ENCODE measurements at places on chromosomes 11 and 22.

GRCh38 chr22:48523761-48524160 is 1303.9 kb downstream of the BRD1 start:
- no peak for DNase-seq

DNA sequence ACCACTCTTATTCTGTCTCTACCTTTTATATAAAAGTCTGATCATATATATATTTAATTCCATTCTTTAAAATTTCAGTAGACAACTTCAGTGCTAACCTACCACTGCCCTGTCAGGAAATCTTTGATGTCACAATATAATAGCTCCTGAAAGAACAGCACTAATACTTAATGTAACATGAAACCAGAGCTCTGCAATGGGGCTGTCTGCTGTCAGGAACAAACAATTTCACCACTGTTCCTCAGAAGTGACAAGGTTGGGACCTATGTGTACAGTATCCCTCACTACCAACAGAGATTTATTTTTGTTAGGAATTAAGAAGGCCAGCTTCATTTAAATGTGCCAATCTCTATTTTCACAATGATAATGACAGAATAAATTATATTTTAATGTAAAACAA is 165.5 kb upstream of the C11orf58 start:
- DNase-seq, result no peak

GRCh38 chr11:94583866-94584500 is 16.8 kb downstream of the PIWIL4 start:
- DNase-seq, result no peak

DNA sequence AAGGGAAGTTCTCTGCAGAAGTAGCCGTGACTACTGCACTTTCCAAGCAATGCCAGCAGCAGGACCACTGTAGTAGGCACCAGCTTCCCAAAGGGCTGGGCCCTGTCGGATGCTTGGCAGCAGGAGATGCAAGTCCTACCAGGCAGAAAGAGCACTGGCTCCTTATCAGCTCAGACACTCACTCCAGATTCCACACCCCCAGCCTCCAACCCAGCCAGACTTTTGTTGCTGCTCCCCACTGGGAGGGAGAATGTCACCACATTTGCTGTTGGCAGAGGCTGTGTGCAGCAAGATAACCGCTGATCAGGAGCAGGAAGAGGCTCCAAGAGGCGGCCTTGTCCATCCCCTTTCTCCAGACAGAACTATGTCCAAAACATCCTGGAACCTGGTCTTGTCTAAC is 118.7 kb downstream of the C11orf58 start:
- DNase-seq, result no peak

- no peak for DNase-seq
Measured at GRCh38 chr11:111770581-111771134, 4.5 kb upstream of the PPP2R1B start.

GRCh38 chr11:128328955-128329551 is 258.3 kb downstream of the ETS1 start:
- no peak for DNase-seq

DNA sequence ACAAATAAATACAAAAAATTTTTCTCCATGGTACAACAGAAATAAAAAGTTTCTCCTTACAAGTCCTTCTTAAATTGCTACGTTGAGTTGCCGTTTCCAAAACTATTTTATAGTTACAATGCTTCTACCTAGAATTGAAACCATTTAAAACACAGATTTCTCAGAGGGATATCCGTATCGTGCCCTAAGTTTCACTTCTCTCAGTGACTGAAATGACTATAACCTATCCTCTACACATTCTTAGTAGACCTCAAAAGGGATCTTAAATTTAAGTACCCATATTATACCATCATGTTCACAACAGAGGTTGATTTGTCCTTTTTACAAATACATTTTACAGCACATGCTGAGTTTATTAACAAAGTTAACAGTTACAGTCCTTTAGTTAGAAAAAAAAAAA is 44.1 kb downstream of the USP28 start:
- no peak for DNase-seq

DNA sequence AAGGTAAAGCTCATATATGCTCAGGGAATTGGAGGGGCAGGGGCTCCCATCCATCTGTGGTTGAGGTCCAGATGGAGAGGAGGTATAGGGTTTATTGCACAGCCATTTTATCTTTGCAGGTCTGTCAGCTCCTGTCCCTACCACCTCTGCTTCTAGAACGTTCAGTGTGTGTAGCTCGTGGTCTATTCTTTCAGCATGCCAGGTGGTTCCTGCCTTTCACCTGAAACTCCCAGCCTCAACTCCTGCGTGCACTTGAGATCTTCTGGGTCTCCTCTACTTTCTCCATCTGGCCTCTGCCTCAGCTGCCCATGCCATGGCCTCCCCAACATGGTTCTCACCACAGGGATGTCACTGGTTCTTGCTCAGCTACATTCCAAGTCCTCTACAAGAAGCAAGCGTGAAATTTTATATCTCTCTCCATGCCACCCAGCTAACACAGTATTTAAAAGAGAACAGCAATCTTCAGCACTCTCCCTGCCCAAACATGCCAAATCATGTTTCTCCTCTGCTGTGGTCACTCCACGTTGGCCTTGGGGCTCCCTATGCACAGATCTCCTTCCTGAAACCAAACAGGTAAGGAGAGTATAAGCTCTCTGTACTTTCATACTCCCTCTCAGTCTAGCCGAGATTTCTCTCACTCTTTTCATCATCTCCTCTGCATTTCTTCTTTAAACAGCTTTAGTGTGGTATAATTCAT is 157.8 kb upstream of the TRPC6 start:
- DNase-seq, result no peak

DNA sequence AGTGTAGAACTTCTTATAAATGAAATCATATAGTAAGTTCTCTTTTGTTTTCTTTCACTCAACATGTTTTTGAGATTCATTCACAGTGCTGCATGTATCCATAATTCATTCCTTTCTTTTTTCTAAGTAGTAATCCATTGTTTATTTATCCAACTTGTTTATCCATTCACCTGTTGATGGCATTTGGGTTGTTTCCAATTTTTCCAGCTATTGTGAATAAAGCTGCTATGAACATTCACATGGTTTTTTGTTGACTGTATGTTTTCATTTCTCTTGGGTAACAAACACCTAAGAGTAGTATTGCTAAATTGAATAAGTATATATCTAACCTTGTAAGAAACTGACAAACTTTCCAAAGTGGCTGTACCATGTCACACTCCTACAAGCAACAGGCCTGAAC is 23.5 kb downstream of the MRTFA start:
- no peak for DNase-seq

DNA sequence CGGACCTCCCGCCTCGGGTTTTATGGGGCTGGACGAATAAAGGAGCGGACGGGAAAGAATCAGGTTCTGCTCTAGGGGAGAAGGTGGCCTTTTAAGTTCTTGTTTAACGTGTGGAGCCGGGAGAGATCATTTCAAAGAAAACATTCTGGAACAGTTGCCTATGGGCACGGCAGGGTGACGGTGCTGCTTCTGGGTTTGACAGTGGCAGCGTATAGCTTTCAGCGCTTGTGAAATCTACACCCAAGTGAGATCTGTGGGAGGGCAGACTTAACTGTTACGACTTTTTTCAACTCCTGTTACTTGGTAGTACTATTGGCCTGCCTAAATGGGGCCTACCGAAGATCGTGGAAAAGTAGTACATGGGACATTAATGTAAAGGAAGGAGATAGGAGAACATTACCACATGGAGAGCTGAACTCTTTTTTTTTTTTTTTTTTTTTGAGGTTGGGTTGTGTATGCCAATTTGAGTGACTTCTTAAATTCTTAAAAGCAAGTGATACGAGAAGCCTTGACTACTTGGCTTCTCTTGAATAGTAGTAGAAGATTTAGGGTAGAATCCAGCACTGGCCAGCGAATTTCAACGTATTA is 743 bp downstream of the USP47 start:
- peak; percentile 23 for DNase-seq
